NCI-H774 (cell line): ENCODE measurements at places on chromosomes 2 and 18.

DNA sequence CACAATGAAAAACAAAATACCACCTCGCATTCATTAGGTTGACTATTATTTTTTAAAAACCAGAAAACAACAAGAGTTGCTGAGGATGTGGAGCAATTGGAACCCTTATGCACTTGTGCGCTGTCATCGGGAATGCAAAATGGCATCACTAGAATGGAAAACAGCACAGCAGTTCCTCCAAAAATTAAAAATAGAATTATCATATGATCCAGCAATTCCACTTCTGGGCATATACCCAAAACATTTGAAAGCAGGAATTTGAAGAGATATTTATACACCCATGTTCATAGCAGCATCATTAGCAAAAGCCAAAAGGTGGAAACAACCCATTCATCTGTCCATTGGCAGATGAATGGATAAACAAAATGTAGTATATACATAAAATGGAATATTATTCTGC is 11.9 kb upstream of the NMUR1 start:
- DNase-seq = no peak

DNA sequence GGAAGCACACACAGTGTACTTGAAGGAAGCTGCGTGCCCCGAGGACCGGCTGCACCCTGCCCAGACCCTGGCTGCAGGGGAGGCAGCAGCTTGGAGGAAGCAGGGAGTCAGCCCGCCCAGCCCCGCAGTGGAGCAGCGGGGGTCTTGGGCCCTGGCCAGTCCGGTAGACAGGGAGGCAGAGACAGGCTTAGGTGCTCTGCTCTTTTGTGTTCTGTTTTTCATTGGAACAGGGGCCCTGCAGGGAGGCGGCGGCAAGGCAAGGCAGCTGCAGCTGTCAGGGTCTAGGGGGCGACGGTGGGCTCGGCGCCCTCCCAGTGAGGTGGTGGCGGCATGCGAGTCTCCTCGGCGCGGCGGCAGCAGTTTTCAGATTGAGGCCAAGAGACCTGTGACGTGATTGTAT is 53.3 kb upstream of the TFCP2L1 start:
- no peak for DNase-seq

GRCh38 chr2:128391679-128392078 is 73.0 kb upstream of the HS6ST1 start:
- no peak for DNase-seq

GRCh38 chr2:79717364-79718007 is 204.6 kb downstream of the CTNNA2 start:
- no peak for DNase-seq

GRCh38 chr2:120385355-120386127 is 39.6 kb downstream of the INHBB start:
- DNase-seq = no peak

GRCh38 chr2:238093181-238094140 is 6.7 kb upstream of the ESPNL start:
- DNase-seq = no peak

DNA sequence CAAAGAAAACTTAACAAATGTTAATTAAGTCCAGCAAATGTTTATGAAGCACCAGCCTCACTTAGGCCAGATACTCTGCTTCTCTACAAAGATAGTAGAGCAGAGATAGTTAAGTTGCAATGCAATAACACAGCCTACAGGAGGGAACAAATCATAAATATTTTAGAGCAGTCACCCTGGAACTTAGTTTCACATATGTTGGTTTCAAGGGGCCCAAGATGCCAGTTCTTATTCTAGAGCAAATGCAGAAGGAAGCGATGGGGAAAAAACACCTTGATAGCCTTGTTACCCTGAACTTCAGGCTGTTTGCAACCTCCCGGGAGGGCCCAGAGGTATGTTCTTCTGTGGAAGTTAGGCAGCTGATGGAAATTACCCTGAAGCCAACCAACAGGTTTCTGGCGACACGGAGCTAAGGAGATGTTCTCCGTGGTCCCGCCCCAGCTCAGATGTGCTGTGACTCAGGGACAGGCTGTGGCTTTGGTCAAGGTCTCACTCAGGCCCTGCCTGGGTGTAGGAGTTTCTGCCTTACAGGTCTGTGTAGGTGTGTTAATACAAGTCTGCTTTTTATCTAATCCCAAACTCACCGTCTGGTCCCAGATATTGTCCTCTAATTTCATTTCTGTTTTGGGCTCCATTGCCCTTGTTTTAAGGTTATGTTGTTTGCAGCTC is 3.8 kb downstream of the CTIF start:
- DNase-seq = no peak

GRCh38 chr2:38095996-38096861 is 20.3 kb upstream of the CYP1B1 start:
- no peak for DNase-seq

- DNase-seq = no peak
These were observed 571.3 kb downstream of the SUCLG1 start for GRCh38 chr2:83887757-83888156.

- DNase-seq = no peak
These were observed 41.2 kb downstream of the CNGA3 start for GRCh38 chr2:98387478-98387877.

GRCh38 chr2:235206980-235207579 is 255.3 kb downstream of the SH3BP4 start:
- no peak for DNase-seq

DNA sequence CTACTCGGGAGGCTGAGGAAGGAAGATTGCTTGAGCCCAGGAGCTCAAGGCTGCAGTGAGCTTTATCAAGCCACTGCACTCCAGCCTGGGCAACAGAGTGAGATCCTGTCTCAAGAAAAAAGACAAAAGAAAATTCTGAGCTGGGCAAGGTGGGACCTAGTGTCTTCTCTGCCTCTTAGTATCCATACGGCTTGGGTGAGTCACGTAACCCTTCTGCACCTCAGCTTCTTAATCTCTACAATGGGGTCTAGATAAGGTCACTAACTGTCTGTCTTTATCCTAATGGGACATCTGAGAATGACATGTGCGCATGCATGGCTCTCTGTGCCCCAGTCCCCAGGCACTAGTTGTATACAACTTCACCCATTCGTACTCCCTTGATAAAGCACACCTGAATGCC is 53.4 kb upstream of the TLK1 start:
- no peak for DNase-seq

DNA sequence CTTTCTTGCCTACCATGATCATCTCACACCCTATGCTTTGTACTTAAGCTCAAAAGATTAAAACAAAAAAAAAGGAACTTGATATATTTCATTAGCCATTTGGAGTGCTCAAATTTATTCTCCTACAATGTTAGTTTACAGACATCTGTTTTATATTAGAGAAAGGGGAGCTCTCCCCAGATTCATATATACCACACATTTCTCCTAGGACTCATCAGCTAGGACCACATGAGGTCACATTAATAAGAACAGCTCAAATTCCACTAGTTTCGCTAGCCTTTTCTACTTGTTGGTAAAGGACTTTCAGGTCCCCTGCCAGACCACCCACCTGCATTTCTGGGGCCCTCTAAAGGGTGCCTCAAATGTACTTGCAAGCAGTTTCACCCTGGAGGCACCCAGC is 151.2 kb upstream of the MMADHC start:
- DNase-seq = no peak

GRCh38 chr18:37442477-37442876 is 123.1 kb downstream of the CELF4 start:
- DNase-seq = no peak

GRCh38 chr2:208326016-208326415 is 60.0 kb downstream of the PIKFYVE start:
- no peak for DNase-seq

DNA sequence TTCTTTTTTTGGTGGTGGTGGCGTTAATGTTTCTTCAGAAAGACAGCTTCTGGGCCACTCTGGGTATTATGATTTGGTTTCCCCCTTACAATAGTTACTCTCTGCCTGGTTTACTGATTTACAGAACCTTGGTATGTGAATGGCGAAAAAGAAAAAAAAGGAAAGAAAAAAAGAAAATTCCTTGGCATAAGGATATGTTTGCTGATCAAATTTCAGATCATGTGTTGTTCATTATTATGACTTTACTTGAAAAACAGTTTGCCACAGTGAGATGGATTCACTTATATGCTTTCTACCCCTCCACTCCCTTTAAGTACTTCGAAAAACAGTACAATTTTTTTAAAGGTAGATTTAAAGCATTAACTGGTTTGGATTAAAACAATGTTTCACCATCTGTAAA is 21.0 kb downstream of the BCL11A start:
- DNase-seq = no peak

DNA sequence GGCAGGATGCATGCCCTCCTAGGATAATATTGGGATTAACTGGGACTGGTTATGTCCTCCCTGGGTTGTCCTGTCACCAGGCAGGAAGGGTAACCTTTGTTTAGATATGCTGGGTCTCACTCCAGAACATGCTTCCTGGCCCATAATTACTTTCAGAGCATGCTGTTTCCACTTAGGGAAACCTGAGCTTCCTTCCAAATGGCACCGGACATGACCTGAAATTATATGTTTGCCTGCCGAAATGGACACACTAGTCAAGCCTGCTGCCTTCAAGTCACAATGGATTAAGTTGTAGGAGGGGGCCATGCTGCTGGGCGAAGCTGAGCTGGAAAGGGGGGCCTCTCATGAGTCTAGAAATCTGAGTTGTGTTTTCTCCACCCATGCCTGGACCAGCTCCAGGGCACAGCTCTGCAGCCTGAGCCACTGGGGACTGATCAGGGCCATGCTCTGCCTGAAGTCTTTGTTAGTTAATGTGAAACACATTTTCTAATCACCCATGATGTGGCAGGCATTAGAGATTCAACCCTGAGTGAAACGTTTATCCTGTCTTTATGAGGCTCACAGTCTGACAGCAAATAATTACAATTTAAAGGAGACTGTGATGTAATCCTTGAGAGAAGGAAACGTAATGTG is 273.3 kb downstream of the TNS1 start:
- no peak for DNase-seq

DNA sequence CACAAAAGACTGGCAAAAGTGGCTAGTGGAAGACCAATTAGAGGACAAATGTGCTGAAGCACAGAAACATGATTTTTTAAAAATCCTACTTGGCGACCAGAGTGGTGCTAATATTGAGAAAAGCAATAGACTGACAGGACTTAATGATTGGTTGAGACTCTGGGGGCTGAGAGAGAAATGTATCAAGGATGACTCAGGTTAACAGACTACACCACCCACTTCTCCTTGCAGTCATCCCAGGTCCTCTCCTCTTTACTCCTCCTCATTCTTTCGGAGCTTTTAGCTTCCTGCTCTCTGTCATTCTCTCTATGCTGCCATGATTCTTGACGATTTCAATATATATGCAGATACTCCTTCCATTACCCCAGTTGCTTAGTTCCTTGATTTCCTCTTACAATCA is 54.6 kb upstream of the CYTIP start:
- DNase-seq = no peak
